Stimulated activated naive CD4-positive, alpha-beta T cell (primary cell): ENCODE measurements at places on chromosomes 2 and 18.

GRCh38 chr2:236360496-236360895, 96.3 kb upstream of the ASB18 start:
- no peak for DNase-seq

DNA sequence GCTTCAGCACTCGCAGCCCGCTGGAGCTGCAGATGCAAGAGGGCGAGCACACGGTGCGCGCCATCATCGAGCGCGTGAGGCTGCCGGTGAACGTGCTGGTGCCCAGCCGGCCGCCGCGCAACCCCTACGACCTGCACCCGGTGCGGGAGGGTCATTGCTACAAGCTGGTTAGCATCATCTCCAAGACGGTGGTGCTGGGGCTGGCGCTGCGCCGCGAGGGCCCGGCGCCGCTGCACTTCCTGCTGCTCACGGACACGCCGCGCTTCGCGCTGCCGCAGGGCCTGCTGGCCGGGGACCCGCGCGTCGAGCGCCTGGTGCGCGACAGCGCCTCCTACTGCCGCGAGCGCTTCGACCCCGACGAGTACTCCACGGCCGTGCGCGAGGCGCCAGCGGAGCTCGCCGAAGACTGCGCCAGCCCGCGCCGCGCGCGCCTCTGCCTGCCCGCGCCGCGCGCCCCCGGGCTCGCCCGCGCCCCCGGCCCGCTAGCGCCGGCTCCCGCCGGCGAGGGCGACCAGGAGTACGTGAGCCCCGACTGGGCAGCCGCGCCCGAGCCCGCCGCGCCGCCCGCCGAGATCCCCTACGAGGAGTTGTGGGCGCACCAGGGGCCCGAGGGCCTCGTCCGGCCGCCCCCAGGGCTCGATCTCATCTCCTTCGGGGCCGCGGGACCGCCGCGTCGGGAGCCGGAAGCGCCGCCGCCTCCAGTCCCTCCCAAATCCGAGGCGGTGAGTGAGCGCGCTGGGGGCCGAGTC, 11.8 kb downstream of the GAREM2 start:
- peak; percentile 80 for DNase-seq

DNA sequence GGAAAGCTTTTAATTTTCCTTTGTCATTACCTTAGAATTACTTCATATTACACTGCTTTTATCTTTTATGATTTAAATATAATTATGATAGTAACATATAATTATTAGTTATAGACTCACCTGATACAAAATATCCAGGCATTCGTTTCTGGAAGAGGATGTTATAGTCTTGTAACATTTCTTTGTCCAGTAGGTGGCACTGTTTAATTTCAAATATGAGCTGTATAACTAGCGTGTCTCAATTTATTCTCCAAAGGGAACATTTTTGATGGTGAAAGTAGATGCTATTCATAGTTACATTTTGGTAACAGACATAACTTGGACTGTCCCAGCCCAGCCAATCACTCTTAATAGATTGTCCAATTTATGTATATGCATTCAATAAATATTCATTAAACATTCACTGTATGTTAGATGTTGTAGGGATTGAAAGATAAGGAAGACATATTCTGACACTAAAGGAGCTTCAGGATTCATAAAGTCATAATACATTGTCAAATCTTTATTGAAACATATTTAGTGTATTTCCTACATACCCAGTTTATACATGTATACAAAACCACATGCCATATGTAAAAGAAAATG, 19.2 kb downstream of the DAW1 start:
- DNase-seq: no peak

GRCh38 chr2:160246356-160246755, 46.3 kb upstream of the ITGB6 start:
- no peak for DNase-seq

DNA sequence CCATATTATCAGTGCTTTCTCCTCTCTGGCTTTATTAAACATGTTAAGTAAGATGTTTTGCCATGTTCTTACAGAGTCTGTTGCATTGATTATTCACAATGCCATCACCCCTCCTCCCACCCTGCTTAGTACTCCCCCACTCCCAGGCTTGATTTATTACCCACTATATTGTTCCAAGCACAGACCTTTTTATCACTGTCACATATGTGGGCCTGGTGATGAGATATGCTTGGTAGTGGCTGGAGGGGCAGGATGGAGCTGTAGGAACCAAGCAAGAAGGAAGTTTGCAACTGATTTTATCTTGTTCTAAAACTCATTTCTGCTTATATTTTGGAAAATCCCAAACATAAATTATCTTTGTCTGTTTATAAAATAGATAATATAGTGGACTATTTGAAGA, 748.2 kb upstream of the CELF4 start:
- DNase-seq: no peak
